Kidney capillary endothelial cell (primary cell): ENCODE measurements at places on chromosomes 1 and 21.

GRCh38 chr1:3399732-3400131 lies 54.7 kb upstream of the ARHGEF16 start:
- no peak for DNase-seq

GRCh38 chr1:212189352-212189738 lies 95.9 kb upstream of the PPP2R5A start:
- peak; percentile 30 for DNase-seq

- no peak for DNase-seq
Observed at GRCh38 chr1:42746436-42747105, 6.5 kb upstream of the CLDN19 start.

GRCh38 chr1:206847337-206847834 lies 18.0 kb upstream of the IL20 start:
- no peak for DNase-seq

- no peak for DNase-seq
Observed at GRCh38 chr1:202225131-202225530, 31.5 kb downstream of the LGR6 start.

GRCh38 chr1:219324171-219324570 lies 150.5 kb downstream of the LYPLAL1 start:
- DNase-seq = no peak

DNA sequence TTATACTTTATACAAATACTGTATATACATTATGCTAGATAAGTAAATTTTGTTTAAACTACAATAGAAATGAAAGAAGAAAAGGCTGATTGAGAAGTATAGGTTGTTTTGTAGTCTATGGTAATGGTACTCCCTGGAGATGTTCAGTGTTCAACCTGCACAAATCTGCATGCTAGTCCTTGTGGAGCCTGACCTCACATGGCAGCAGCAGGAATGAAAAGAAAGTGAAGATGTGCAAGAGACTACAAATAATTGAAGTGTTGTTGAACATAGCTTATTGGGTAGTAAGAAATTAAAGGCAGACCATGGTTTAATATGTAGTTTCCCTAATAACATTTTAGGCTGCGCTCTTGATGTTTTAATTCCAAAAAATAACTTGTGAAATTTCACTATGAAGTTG lies 201.2 kb downstream of the TGFB2 start:
- DNase-seq = no peak

DNA sequence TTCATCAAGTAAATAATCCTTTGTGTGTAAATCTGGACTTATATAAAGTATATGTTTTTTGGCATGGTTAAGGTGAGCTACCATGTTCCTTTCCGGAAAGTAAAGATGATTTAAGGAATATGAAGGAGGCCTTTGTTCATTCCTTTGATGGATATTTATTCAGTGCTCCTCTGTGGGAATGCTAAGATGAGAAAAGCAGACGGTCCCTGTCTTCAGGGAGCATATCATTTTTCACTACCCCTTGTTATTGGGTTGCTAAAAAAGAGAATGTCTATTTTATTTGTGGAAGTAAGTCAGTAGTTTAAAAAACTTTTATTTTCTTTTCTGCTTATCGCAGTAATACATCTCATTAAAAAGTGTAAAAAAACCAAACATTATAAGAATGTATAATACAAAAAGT lies 35.1 kb upstream of the CNN3 start:
- no peak for DNase-seq

GRCh38 chr1:161473348-161473747 lies 31.9 kb upstream of the FCGR2A start:
- DNase-seq = peak; percentile 34

DNA sequence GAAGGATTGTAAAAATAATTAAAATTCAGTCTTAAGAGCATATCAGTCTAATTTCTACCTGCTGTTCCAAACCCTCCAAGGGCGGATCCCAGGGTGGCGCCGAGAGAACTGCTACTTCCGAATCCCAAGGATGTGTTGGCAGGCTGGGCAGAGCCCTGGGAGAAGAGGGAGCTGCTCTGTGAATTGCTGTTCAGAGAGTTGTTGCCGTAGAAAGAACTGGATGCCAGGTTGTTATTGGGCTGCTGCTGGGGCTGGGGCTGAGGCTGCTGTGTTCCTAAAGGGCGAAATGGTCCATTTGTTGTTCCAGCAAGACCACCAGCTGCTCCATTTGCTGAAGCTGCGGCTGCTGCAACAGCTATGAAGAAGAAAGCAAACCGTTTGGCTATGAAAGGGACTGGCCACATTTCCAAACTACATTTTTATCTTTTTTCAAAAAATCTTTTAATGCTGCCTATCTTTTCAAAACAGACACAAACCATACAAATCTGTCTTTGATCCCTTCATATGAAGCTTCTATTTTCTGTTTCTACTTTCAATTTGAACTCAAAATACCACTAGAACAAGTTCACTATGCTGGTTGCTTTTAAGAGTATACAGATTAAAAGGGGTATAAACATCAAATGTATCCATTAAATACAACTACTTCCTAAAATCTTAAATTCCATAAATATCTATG lies 57.5 kb upstream of the SDC3 start:
- DNase-seq = no peak

GRCh38 chr21:28833182-28833581 lies 159.5 kb downstream of the LTN1 start:
- DNase-seq = no peak

- no peak for DNase-seq
Observed at GRCh38 chr21:34307991-34308532, 55.7 kb upstream of the KCNE2 start.

- DNase-seq = no peak
Observed at GRCh38 chr1:169931795-169932231, 38.1 kb upstream of the SCYL3 start.

DNA sequence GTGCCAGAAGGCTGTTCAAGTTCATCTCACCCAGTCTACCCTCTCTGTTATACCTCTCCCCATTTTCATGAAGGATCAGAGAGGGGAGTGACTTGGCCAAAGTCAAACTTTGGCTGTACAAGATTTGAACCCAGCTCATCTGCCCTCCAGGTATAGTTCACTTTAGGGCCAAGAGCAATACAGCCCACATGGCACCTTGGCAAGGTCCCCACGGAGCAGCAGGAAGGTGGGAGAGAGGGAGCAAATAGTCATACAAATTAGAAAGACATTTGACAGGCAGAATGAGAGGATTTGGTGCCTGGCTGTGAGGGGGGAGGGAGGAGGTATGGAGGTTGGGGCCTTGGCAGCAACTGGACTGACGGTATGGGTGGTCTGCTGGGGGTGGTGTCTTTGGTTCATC lies 1.0 kb downstream of the HPCAL4 start:
- no peak for DNase-seq

GRCh38 chr1:94612525-94613204 lies 71.1 kb upstream of the F3 start:
- DNase-seq = no peak

- DNase-seq = no peak
Observed at GRCh38 chr1:42926235-42926878, 32.3 kb downstream of the SLC2A1 start.

DNA sequence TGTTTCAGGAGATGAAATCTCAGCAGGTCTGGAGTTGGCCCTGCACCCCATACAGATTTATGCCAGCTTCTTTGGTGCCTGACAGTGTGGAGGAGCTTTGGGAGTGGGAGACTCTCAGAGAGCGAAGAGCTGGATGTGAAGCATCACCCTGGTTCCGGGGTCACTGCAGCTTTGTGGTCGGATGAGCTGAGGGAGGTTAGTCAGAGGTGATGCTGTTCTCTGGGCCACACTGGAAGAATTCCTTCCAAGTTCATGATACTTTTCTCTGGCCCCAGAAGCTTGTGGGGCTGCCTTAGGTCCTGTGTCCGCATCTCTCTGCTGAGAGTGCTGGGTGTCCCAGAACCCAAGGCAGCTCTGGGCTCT lies 467.8 kb downstream of the CAMTA1 start:
- no peak for DNase-seq

DNA sequence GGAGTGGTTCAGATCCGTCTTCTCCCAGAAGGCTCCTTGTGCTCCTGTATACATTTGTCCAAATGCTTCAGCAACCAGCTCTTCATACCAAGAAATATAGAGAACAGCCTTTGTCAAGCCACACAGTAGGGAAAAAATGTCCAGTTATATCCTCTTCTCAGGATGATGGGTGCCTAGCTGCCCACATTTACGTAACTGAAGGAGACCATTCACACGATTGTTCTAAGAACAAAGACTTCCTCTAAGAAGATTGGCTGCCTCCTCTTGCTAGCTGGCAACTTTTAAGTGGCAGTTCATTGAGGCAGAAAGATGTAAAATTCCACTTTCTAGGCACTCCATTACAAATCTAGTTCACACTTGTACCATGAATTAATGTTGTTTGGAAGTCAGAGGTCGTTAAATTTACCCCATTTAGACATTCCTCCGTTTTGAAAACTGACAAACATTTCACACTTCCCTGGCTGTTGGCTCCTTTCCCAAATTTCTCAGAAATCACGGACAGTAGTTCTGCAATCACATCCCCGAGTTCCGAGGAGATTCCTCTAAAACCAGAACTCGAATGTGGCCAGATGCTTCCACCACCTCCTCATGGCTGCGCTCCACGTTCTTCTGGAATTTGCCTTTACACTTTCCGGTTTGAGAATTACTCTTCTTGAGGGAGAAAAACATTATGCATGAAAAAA lies 45.6 kb upstream of the CSF1 start:
- no peak for DNase-seq

DNA sequence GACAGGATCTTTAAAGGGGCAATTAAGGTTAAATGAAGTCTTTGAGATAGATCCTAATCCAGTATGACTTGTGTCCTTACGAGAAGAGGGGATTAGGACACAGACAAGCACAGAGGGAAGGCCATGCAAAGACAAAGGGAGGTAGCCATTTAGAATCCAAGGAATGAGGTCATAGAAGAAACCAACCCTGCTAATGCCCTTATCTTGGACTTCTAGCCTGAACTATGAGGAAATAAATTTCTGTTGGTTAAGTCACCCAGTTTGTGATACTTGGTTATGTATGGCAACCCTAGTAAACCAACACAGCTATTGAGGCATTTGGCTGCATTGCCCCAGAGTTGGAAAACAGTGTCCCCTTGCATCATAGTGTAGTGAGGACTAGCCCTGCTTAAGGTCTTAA lies 121.3 kb downstream of the MAST2 start:
- DNase-seq = no peak

DNA sequence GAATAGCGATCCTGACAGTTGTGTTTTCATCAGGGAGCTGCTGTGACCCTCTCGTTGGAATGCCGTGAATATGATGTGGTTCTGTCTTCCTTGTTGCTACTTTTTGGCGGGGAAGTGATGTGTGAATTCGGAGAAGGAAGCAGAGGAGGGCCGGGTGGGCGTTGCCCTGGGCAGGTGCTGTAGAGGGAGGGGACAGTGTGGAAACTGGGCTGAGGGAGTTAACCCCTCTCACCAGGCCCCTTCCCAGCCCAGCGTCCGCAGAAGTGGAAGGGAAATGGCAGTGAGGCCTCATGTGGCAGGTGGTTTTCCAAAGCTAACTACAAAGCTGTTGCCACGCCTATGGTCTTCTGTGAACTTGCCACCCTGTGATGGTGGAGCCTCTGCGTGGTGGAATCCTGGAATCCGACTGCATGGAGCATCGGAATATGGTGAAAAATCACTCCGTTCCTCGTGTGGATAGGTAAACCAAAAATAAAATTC lies 227.9 kb downstream of the DYRK1A start:
- no peak for DNase-seq

GRCh38 chr21:26138615-26139257 lies 31.8 kb downstream of the APP start:
- DNase-seq = no peak
